ENCODE measurements at places on chromosomes 2 and 18.

DNA sequence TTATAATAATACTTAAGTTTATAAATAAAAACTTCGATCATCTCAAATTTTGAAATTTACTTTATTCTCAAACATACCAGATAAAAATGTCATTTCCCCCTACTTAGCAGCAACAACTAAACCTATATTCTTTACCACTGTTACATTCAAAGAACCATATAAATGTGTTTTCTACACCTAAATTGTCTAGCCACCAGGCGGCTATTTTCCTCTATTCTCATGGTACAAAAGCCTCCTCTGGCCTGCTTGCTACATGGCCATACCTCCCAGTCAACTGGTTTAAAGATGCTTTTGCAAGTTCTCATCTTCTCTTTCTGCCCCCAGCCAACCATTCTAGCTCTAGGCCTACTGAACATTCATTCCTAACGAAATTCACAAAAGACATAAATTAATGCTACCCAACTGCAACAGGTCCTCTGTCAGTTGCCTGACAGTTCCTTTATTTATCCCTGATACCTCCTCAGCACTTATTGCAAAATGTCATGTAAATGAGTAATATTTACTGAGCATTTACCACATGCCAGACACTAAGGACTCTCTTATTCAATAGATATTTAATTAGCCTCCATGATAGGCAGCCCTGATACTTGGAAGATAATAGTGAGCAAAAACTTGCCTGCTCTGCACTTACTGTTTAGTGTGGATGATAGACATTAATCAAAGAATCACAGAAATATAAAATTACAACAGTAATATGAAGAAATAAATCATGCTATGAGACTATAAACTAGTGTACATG, 5.0 kb downstream of the C1D start:
- DNase-seq, result no peak

- no peak for DNase-seq
Measured at GRCh38 chr18:27899893-27900292, 277.0 kb downstream of the CDH2 start.

DNA sequence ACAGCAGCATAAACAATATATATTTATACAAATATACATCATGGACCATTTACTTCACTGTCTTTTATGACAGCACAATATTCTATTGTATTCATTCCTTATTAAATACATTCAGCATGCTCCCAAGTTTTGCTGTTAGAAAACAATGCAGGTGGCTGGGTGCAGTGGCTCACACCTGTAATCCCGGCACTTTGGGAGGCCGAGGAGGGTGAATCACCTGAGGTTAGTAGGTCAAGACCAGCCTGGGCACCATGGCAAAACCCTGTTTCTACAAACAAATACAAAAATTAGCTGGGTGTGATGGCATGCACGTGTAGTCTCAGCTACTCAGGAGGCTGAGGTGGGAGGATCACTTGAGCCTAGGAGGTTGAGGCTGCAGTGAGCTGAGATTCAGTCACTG, 39.0 kb downstream of the NPC1 start:
- no peak for DNase-seq

GRCh38 chr2:217735899-217736298, 266.9 kb downstream of the TNS1 start:
- peak; percentile 19 for DNase-seq

DNA sequence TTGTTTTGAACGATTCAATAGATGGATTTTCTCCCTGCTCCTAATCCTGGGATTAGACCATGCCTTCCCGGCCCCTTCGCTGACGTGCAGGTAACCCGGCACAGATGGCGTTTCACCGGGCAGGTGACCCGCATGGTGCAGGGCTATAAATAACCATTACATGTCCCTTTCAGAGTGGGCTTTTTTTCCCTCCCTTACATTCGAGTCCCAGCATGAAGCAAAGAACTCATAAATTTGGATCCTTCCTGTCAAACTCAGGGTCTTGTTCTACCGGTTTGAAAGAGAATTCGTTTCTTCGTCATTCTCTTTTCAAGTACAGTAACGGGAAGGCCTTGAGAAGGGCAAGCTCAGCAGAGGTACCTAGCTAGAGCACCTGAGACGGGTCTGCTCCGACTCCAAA, 46.1 kb downstream of the EDAR start:
- DNase-seq, result no peak

DNA sequence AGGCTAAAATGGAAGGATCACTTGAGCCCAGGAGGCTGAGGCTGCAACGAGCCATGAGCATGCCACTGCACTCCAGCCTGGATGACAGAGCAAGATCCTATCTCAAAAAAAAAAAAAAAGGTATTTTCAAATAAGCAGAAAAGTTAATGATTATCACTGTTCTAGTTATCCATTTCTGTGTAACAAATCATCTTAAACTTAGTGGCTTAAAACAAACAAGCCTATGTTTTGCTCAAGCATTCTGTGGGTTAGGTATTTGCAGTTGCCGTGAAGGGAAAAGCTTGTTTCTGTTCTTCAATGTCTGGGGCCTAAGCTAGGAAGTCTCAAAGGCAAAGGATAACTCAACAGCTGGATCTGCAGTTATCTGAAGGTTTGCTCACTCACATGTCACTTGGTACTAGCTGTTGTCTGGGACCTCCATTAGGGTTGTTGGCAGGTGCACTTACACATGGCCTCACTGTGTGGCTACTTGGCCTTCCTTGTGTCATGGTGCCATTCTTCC, 14.1 kb downstream of the MFF start:
- DNase-seq, result no peak

DNA sequence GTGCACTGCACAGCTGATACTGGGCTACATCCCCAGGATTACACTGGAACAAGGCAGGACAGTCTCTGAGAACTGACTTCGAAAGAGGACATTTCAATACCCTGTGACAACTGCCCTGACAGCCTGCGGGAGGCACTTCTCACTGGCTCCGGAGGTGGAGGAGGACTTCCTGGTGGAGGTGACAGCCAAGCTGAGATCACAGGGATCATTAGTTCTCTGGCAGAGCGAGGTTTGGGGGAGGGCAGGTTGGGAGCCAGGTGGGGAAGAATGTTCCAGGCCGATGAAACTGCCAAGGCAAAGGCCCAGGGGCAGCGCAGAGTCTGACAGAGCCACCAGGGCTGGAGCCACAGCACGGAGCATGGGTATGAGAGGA, 28.0 kb upstream of the NPAS2 start:
- no peak for DNase-seq

- no peak for DNase-seq
Measured at GRCh38 chr2:216298719-216299495, 73.4 kb downstream of the MARCHF4 start.

Measured in breast epithelium (tissue), 4 donors.